ENCODE measurements at places on chromosomes 2 and 18.

- no peak for DNase-seq
Measured at GRCh38 chr2:54287532-54287931, 31.5 kb upstream of the TSPYL6 start.

DNA sequence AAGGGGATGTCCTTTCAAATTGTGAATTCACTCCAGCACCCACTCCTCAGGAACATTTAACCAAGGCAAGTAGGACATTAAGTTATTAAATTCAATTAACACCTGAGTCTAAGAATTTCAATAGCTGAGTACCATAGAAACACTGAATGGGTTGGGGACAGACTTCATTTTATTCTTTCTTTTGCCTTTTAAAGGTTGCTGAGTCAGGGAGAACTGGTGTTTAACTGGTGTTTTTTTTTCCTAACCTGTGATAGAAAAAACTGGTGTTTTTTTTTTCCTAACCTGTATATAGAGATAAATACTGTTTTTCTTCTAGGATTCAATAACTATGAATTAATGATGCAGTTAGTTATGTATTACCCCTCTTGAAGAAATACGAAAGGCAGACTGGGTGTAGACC lies 38.9 kb downstream of the TTC27 start:
- no peak for DNase-seq

GRCh38 chr2:96117701-96118588 lies 1.6 kb upstream of the ADRA2B start:
- DNase-seq, result no peak

GRCh38 chr2:183950673-183951072 lies 647.7 kb upstream of the ZNF804A start:
- DNase-seq, result peak; percentile 30

DNA sequence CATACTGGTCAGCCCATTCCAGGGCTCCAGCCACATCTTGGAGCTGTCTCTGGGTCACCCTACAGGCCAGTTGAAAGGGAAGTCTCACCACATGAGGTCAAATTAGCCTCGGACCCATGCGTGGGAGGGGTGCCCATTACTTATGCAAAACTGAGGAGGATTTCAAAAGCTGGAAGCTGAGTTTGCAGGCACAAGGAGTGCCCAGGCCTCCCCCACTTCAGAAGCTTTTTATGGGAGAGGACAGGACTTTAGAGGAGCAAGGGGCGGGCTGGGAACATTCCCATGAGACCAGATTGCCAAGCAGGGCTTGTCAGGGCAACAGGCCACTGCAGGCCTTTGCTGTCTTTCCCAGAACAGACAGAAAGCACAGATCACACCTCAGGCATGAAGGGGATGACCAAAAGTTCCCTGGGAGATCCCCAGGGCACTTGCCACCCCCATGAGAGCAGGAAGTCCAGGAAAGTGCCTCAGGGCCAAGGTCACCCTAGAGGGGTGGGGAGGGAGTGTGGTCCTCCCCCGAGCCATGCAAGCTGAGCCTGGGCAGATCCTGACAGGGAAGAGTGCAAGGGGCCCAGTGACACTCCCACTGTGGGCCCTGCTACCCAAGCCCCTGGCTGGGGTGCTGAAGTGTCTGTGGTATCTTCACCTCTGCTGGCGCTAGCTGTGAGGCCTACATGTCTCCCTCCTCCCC lies 267.7 kb downstream of the BCL11A start:
- no peak for DNase-seq

- no peak for DNase-seq
Measured at GRCh38 chr18:48278081-48278480, 131.1 kb downstream of the ZBTB7C start.

- DNase-seq, result no peak
Measured at GRCh38 chr18:65761636-65762295, 11.0 kb downstream of the CDH7 start.

DNA sequence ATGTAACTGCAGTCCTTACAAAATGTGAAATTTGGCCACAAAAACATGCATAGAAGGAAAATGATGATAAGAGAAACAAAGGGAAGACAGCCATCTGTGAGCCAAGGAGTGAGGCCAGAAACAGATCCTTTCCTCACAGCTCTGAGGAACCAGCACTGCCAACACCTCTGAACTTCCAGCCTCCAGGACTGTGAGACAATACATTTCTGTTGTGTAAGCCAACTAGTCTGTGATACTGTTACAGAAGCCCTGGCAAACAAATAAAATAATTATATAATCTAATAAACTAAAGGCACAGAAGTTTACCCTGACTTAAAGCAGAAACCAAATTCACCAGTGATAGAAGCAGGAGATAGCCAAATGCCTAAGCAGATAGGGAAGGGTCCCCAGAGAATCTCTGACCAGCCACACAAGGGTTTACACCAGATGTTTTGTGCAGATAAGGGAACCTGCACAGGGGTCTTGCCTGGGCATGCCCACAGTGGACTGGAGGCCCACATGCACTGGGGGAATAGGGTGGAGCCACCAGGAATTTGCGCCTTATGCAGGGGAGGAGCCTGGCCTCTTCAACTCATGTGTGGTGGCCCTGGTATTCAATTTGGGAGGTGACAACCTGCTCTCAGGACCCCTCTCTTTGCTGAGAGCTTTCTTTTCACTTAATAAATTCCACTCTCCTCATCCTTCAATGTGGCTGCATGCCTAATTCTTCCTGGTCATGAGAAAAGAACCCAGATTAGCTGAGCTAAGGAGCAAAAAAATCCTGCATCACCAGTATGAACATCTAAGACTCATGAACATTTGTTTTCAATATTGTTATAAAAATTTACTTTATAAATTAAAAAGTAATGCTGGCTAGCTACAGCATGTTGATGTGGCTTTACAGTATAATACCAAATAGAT lies 3.8 kb upstream of the GCC2 start:
- DNase-seq, result no peak

DNA sequence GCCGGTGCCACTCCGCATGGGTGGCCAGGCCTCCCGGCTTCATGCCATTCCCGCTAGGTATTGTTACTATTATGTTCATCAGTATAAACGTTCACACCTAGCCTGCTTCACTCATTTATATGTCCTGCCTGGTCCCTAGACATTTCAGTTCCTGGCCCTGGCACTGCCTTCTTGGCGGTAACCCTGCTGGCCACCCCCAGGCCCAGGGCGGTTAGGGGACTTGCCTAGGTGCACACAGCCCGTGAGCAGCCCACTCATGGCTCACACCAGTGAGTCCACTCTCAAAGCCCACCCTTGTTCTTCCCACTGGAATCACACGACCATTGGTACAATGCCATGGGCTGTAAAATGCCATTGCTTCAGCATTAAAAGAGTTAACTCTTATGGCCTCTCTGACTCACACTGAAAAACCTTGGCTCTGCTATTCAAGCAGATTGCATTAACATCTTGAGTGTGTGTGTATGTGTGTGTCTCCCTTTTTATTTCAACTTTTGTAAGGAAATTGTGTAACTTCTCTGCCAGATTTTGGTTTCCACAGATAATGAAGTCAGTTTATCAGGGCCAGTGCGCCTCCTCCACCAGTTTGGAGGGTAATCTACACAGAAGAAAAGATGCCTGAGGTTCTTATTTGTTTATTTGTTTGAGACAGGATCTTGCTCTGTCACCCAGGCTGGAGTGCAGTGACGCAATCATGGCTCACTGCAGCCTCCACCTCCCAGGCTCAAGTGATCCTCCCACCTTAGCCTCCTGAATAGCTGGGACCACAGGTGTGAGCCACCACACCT lies 74.2 kb downstream of the RAB31 start:
- DNase-seq, result no peak

DNA sequence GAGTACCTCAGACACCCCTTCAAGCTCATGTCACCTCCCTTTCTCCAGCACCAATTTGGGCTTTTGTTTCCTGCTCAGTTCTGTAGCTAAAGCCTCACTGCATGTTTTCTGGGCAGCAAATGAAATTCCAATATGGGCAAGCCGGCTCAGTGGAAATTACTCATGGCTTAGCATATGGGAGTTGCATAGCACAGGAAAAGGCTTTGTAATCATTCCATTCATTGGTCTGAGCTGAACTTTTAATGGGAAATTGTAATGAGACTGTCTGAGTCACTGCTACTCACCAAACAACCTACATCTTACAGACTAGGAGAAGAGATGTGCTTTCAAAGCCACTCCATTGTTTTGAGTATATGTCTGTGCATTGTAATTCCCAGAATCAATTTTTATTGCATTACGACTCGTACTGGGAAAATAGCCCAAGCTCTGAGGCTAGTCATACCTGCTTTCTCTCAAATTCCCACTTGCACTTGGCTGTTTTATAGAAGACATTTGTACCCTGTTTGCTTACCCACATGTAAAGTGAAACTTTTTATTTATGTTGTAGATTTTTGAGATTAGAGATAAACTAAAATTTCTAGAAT lies 139.5 kb upstream of the LRATD1 start:
- no peak for DNase-seq

GRCh38 chr2:190912726-190913125 lies 32.1 kb downstream of the GLS start:
- no peak for DNase-seq

DNA sequence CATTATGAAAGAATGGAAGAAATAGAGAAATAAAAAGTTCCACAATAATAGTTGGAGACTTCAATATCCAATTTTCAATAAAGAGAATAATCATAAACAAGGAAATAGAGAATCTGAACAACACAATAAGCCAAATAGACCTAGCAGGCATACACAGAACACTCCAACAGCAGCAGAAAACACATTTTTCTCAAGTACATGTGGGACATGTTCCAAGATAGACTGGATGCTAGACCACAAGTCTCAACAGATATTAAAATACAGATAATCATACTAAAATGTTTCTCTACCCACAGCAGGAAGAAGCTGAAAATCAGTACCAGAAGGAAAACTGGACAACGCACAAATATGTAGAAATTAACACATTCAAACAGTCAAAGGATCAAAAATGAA lies 113.9 kb downstream of the USP34 start:
- DNase-seq, result no peak

DNA sequence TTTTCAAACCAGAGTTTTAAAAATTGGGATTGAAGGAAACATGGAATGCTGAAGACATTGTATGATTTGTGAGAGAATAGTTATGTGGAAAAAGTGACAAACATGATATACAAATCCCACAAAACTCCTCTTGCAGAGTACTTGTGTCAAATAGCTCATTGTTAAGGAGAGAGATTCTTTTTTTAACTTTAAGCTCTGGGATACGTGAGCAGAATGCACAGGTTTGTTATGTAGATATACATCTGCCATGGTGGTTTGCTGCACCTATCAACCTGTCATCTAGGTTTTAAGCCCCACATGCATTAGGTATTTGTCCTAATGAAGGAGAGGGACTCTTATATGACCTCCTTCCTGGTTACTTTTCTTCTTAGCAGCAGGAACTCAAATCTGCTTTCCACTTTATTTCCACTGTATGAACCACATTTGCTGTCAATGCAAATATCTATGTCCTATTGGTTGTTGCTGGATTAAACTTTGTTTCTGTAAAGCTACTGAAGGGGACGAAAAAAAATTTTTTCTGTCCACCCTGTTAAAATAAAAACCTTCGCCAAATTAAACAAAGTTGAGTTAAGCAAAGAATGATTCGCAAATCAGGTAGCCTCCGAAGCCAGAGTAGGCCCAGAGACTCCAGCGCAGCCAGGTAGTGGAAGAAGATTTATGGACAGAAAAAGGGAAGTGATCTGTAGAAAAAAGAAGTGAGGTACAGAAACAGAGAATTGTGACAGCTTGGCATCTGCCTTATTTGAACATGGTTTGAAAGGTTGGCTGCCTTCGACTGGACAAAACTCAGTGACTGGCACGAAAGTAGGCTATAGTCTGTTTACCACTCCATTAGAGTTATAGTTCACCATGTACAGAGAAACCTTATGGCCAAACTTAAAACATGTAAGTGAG lies 430.1 kb upstream of the CHST9 start:
- no peak for DNase-seq

DNA sequence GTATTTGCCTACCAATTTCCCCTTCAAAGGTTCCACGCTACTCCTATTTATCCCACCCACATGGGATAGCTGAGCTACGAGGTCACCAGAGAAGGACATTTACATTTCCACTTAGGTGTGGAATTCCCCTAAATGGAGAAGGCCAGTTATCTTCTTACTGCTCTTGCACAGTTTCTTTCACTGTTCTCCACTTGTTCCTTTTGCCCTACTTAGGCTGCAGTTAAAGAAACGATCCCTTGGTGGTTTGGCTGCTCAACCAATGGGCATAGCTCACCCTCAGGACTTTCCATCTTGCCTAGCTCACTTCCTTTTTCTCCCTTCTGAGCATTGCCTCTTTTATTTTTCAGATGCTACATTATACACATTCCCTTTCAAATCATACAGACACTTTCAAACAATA lies 11.2 kb upstream of the NABP1 start:
- DNase-seq, result no peak

- DNase-seq, result peak; percentile 46
Measured at GRCh38 chr2:96240341-96241038, 25.3 kb downstream of the TMEM127 start.

- DNase-seq, result no peak
Measured at GRCh38 chr2:52658598-52658997, 1109.0 kb upstream of the CHAC2 start.

DNA sequence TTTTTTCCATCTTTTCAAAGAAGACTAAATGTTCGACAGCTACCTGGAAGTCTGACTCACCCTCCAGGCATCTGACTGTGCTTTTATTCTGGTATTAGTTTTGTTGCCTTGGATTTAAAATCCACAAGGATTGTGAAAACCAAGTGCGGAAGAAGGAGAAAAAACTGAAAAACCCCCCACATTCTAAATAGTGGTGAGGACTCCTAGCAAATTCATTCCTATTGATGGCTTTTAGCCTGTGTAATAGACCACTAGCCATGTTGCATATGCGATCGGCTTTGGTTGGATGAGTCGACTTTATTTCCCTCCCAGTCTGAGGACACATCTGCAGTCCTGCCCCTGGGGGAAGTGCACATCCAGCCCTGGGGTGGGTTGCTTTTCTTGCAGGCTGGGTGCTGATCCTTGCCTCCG lies 16.9 kb downstream of the LDLRAD4 start:
- DNase-seq, result no peak

DNA sequence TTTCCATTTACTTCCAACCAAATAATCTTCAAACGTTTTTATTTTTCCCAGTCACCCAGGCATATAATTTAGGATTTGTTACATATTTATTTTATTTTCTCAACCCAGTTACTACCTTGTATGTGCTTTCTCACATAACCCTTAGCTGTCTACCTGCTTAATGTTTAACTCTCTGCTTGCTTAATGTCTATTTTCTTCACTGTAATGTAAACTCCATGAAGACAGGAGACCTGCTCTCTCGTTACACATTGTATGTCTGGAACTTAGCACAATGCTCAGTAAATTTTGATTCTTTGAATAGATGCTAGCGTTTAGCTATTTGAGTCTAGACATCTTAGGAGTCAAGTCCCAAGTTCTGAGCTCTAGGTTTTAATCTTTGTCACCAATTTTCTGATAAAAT lies 70.2 kb downstream of the RBBP8 start:
- DNase-seq, result no peak

DNA sequence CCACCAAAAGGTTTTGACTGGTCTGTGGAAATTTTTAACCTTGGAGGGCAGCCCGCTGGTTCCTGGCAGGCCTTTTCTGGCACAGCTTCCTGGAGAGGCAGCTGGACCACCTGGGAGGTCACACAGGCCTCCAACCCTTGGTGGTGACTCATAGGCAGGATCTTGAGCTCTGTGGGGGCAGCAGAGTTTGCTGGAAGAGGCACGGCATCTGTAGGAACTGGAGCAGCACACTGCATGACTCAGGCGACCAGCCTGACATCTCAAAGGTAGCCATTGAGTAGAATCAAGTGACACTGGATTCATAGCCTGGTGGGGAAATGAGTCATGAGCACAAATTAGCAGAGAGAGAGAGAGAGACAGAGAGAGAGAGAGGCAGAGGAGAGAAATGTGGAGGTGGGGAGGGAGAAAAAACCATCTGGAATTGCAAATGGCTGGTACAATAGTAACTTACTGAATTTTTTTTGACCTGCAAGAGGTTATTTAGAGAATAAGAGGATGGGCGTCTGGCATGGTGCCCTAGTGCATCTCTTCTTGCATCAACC lies 57.4 kb downstream of the TRPM8 start:
- DNase-seq, result no peak

Measured in NCI-H2171 (cell line).